ENCODE measurements at places on chromosomes 4 and X. TPM values are rescaled to one million over a fixed set of nuclear protein-coding genes. Genes with fewer than 3 reads are reported as not detected.

GRCh38 chrX:69538321-69538876, 34.3 kb downstream of the NALF2 start:
- DNase-seq, result peak; percentile 78

- DNase-seq, result no peak
These were observed 113.9 kb downstream of the GRIA3 start for GRCh38 chrX:123298026-123298425.

- no peak for DNase-seq
These were observed at the start of gene TACR3 for GRCh38 chr4:103719830-103720207. Gene TACR3 (minus strand): TSS chr4:103719985. CDS start chr4:103719675, 310 bp downstream.

- DNase-seq, result no peak
These were observed 43.1 kb downstream of the CXXC4 start for GRCh38 chr4:104451573-104451972.

DNA sequence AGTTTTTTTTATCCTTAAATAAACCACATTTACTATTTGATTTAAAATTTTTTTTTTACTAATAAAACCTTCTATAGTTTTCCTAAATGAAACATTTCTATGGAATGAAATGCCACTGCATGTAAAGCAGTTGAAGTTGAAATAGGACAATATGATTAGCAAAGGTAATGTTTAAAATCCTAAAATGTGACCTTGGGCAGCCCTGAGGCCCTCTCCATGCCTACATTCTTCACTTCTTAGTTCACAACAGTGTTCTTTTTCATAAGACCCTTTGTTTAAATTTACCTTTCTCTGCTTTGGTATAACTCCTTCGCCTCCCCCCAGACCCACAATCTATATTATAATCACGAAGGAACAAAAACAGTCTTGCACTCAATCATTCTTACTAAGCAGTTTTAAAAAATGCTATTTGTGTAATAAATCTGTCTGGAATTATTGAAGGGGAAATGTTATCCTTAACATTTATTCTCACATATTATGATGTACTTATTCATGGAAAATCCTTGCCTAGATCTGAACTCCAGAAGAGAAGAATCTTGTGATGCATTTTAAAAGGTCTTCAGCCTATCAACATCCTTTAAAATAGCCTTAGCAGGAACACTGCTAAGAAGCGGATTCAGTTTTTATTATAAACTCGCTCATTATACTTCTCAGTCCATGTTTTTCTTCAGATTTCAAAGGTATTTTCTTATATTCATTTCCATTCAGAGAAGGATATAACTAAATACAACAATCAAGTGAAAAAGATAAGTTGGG, 124.6 kb upstream of the NAP1L5 start:
- DNase-seq, result no peak

SPATA18 gene
- total RNA-seq, result not detected

STARD8 gene
- total RNA-seq, result 1.1 TPM

DNA sequence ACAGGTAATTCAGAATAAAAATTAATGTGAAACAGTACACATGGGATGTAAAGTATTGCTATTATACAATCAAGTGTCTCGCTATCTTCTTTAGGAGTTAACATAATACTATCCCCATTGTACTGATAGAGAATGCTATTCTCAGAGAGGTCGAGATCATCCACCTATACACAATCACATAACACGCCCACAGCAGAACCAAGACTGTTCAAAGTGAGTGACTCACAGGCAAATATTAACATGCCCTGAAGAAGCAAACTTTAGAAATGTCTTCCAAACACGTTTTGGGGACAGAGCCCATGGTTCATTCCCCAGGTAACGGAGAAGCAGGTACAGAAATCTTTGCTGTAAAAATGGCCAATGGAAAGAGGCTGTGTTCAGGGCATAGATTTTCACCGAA, 50.1 kb upstream of the PHKA2 start:
- no peak for DNase-seq

PRSS48 gene
- total RNA-seq, result not detected

- no peak for DNase-seq
These were observed 9.0 kb downstream of the ART3 start for GRCh38 chr4:76083386-76083988.

GRCh38 chrX:11611965-11612364, 53.8 kb downstream of the ARHGAP6 start:
- no peak for DNase-seq

CDX4 gene
- total RNA-seq, result not detected

DNA sequence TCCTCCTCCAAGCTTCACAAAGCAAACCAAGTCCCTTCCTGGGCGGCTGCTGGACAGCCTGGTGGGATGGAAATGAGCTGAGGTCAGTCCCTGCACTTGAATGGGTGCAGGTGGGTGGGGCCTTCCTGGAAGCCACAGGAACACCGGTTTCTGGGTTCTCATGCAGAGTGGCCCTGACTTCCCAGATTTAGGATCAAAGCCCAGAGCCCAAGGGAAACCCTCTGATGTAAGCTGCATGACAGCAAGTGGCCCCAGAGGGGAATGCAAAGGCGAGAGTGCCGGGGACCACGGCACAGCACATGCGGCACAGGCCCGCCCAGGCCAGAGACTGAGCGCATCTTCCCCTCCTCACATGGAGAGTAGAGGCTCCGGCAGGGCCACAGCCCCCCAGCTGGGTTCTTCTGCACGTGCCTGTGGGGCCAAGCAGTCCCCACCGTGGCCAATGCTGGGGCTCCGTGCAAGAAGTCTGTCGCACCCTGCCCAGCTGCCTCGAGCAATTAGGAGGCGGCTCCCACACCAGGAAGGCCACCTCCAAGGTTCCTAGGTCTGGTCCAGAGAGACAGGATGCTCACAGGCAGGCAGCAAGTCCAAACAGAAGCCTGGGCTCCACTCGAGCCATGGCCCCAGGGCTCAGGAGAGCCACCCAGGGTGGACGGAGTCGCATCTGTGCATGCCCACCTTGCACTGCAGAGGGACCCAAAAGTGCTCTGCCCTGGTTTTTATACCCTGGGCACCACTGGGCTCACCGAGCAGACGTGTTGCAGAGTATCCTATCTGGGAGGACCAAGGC, 83.0 kb downstream of the HTRA3 start:
- DNase-seq, result no peak

DNA sequence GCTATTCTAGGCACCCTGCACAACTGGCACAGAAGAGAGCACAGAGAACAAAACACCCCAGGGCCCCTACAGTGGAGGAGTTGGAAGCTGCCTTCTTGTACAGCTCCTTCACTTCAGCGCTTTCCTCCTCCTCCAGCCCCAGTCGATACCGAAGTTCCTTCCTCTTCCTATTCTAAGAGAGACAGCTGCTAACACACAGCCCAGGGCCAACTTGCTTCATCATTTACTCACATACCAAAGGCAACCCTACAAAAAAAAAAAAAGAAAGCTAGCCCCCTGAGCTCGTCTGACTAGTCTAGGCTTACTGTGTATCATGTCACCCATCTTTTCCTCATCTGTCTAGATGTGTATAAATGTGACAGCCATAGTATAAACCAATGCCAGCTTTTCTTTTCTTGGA, 64.5 kb downstream of the MID1 start:
- no peak for DNase-seq

SLIT2 gene
- not detected for total RNA-seq

GRCh38 chr4:182717788-182718583, 199.2 kb downstream of the DCTD start:
- no peak for DNase-seq

GRCh38 chrX:45888518-45888917, 656.7 kb downstream of the ZNF674 start:
- no peak for DNase-seq

- DNase-seq, result no peak
These were observed 1607.9 kb upstream of the TENM3 start for GRCh38 chr4:180635281-180635680.

NDST3 gene
- not detected for total RNA-seq

GRCh38 chr4:56908206-56909085, 746 bp downstream of the REST start:
- DNase-seq, result peak; percentile 84

IL21 gene
- 14.2 TPM for total RNA-seq

- no peak for DNase-seq
These were observed 38.4 kb downstream of the GPRIN3 start for GRCh38 chr4:89269121-89269666.
